ENCODE measurements at places on chromosomes 12 and 14.

DNA sequence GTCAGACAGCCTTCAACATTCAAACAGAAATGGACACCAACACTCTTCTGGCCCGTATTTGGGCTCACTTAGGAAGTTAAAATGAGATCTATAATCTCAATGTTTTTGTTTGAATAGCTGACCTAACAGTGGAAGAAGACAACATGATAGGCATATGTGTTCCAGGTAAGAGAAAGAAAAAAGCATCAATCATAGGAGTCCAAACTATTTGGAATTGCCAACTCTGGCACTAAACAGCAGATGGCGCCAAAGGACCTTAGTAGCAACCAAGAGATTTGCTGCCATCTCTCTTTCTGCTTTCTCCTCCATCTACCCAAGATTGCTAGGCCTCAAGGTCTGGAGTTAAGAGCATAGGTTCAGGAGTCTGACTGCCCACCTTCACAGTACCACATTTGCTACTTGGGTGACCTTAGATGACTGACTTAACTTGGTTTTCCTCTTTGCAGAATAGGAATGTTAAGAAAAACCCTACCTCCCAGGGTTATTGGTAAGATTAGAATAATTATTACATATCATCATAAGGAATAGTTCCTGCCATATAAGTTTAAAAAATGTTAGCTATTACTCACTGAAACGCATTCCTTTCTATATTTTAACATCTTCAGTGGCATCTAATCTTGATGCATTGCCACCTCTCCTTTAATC is 30.2 kb downstream of the PEX5 start:
- peak; percentile 54 for DNase-seq

DNA sequence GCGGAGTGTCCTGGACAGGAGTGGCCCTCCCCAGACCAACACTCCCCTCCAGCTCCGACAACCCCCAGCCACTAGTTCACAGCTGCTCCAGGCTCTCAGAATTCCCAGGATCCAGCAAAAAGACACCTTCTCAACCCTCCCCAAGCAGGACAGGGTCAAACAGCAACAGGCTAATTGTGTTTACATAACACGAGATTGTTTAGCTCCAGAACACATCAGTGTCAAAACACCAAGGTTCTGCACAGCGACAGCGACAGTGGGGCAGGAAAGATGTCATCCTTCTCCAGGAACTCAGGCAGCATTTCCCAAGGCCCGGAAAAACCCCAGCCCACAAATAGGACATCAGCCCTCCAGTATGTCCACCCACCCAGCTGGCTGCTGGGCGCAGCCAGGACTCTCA is 16.5 kb downstream of the ITPK1 start:
- no peak for DNase-seq

DNA sequence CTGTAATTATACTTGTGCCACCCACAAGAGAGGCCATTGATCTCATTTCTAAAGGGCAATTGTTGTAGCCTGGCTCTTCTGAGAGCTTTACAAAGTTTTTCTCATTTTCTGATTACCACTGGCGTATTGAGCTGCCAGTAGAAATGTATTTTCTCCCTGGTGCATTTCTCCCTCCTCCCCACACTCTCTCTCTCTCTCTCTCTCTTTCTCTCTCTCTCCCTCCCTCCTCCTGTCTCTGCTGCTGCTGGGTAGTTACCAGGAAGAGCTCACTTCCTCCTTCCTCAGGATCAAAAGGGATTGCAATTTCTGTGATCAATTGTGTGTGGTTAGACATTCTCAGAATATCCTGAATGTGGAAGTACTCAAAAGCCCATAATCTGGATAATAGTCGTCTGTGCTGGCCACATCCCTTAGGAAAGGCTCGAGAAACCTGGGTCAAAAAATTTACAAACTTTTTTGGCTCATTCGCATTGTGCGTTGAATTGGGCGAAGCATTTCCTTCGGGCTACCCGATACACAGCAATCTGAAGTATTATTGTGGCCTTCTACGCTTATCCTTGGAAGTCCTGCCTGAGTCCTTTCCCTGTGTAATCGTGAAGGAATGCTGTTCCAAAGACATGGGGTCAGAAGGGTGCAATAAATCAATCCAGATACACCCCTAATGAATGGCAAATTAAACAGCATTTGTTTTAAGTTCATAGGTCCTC is 254.8 kb downstream of the MSRB3 start:
- DNase-seq: no peak

- no peak for DNase-seq
Measured at GRCh38 chr12:132305991-132306884, 23.2 kb downstream of the GALNT9 start.

DNA sequence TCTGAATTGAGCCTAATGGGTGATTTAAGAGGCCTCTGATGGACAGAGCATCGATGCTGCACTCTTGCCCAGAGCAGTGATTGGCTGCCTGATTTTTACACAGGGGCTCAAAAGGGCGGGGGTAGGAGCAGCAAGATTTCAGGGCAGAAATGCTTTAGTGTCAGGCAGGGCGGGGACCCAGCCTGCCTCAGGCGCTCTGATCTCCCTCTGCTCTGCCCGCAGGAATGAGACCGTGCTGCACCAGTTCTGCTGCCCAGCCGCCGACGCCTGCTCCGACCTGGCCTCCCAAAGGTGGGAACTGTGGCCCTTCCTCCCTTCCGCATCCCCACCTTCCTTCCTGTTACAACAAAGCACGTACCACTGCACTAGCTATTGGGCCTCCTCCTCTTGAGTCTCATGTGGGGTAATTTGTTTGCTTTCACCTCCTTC is 32.4 kb downstream of the IQSEC3 start:
- DNase-seq: no peak

- no peak for DNase-seq
Measured at GRCh38 chr14:87966816-87967215, 26.2 kb downstream of the GALC start.

DNA sequence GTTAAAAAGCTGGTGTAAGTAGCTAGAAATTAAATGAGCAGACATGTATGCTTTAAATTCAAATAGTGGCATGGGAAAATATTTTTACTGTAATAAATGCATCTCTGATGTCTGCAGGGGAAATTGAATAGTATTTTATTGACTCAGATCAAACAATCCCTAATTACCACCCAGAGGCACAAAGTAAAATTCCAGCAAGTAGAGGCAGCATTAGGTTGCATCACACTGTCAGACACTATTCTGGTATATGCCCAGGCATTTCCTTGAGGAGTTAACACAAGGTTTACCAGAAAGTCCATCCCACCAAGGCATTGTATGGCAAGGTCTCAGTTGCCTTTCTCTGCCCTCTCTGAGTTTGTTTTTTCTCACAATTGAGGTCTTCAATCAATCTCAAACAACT is 201.6 kb upstream of the KITLG start:
- no peak for DNase-seq

GRCh38 chr14:87483271-87484260 is 509.4 kb downstream of the GALC start:
- DNase-seq: no peak

- no peak for DNase-seq
Measured at GRCh38 chr12:106018286-106018685, 120.5 kb downstream of the NUAK1 start.

DNA sequence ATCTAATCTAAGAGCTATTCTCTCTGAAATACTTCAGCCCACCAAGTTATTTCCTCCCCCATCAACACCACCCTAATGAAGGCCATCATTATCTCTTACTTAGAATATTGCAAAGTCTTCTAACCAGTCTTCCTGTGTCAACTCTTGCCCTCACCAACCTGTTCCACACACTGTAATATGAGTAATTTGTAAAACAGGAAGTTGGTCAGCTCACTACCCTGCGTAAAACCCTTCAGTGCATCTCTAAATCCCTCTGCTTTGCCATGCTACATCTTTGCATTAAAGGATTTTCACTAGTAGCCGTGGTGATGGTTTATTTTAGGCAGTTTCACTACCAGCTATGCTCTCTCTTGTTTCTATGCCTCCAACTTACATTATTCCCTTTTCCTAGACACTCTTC is 70.0 kb downstream of the KIF21A start:
- no peak for DNase-seq

GRCh38 chr12:3127832-3128231 is 50.7 kb downstream of the TSPAN9 start:
- DNase-seq: no peak

DNA sequence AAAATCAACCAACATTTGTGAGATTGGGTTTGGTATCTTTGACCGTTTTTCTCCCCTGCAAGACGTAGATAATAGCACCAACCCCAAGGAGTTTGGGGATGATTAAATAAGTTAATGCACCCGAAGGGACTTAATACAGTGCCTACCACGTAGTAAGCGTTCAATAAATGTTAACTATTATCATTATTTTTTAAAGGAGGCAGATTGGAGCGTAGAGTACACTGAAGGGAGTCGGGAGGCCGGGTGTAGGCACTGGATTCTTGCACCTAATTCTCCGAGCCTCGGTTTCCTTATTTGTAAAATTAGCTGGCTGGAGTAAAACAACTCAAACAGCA is 367 bp upstream of the FRS2 start:
- no peak for DNase-seq

GRCh38 chr14:92264195-92264594 is 58.8 kb upstream of the SLC24A4 start:
- no peak for DNase-seq

DNA sequence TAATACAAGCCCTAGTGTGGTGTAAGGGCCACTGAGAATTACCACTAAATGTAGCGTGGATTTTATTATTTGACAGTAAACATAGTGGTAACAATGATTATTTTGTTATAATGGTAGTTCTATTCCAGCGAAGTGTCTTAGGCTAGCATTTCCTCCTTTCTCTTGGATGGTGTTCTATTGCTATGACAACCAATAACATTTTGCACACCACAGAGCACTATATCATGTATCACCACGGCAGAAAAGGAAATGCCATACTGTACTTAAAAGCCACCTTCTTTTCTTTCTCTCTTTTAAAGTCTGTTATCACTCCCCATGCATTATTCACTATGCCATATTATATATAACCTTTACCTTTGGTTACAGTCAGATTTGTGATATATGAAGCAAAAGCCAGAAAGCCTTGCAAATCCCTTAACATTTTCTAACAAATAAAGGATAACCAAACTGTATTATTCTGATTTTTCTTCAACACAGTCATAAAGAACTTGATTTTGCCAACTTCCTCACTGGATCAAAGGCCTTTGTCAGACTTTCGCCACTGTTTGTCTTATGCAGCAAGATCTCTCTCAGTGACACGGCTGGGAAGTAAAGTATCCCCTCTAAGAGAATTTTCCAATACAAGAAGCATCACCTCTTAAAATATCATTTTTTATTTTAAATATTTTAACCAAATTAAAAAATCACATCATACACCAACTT is 195.8 kb downstream of the FOXN3 start:
- peak; percentile 91 for DNase-seq

GRCh38 chr14:69539631-69540410 is 34.9 kb downstream of the CCDC177 start:
- DNase-seq: no peak

- no peak for DNase-seq
Measured at GRCh38 chr12:128649902-128650301, 173.9 kb downstream of the SLC15A4 start.

- DNase-seq: no peak
Measured at GRCh38 chr12:63354969-63355368, 204.0 kb upstream of the AVPR1A start.

DNA sequence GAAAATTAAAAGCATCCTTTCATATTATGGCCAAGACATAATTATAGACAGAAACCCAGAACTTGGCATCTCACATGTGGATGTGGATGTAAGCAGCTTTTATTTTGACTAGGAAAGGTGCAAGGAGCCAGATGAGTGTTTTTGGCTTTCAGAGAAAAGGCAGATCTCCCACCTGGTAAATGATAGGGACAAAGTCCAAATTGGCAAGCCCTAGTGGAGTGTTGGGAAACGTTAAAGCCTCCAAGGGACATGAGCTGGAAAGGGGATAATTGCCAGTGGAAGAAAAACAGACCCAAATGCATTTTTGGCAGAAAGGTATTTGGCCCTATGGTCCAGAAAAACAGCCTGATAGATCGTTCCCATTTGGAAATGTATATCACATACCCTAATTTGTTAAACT is 60.1 kb downstream of the KLHL28 start:
- DNase-seq: no peak

- DNase-seq: no peak
Measured at GRCh38 chr12:51004504-51004903, 21.7 kb downstream of the SLC11A2 start.

DNA sequence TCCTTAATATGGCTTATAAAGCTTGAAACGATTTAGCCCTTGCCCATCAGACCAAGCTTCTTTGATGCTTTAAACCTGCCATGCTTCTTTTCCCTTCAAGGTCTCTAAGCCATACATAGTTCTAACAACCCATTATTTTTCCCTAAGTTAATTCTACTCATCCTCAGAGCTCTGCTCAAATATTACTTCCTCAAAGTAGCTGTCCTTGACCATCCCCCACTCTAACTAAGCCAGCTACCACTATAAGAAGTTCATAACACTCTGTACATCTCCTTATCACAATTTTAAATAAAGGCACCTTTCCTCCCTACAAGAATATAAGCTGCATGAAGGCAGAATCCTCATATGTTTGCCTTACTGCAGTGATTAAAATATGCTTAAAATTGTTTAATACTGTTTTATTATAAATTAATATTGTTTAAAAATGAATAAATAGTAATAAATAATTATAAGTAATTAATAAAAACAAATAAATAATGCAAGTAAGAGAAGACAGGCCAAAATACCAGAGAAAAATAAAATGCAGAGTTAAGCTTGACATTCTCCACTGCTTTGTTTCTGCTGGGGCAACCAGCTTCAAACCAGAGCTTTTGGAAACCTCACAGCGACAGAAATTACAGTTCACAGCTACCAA is 76.8 kb downstream of the NUMB start:
- no peak for DNase-seq

DNA sequence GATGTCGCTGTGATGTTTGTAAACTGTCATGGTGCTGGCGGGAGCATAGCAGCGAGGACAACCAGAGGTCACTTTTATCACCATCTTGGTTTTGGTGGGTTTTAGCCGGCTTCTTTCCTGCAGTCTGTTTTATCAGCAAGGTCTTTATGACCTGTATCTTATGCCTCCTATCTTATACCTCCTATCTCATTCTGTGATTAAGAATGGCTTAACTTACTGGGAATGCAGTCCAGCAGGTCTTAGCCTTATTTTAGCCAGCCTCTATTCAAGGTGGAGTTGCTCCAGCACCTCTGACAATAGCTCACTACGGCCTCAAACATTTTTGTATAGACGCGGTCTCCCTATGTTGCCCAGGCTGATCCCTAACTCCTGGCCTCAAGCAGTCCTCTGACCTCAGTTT is 53.7 kb downstream of the B4GALNT3 start:
- no peak for DNase-seq

GRCh38 chr12:89513544-89513943 is 11.1 kb downstream of the GALNT4 start:
- no peak for DNase-seq

GRCh38 chr12:101697930-101698799 is 725 bp downstream of the CHPT1 start:
- peak; percentile 20 for DNase-seq

DNA sequence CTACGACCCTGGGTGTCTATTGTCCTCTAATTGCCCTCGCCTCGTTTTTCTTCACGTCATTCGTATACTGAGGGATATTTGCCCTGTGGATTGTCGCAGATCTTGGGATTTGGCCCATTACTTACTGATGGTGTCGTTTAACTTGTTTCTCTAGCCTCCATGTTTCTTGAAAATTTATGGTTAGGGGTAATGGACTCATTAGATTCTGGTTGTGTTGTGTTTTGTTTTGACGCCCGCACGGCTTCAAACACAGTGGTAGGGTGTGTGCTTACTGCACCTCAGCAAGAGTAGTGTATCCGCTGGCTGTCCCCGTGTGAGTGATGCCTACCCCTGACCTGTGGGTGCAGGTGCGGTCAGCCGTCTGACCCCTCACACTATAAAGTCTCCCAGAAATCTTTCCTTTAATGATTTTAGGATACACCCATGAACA is 874 bp upstream of the RNU6-8 start:
- DNase-seq: peak; percentile 65

- no peak for DNase-seq
Measured at GRCh38 chr12:8501720-8502119, 11.6 kb upstream of the CLEC4D start.

Data from NCI-H2081 (cell line).